ENCODE measurements at places on chromosomes 1 and 21.

DNA sequence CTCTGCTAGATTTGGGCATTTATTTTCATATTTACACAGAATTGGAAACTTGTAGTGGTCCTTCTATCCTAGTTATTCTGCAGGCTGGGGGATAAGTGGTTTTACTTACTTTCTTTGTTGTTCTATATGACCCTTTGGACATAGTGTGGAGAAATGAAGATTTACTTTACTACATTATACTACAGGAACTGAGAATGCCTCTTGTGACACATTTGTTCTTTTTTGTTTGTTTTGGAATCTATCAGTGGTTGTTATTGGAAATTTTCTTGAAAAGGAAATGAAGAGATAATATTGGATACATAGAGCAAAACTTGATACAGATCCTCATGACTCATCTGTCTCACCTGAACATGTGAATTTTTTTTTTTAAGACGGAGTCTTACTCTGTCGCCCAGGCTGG, 146.1 kb upstream of the DPYD start:
- no peak for DNase-seq

- no peak for DNase-seq
Observed at GRCh38 chr1:168261390-168261789, 19.3 kb upstream of the TBX19 start.

DNA sequence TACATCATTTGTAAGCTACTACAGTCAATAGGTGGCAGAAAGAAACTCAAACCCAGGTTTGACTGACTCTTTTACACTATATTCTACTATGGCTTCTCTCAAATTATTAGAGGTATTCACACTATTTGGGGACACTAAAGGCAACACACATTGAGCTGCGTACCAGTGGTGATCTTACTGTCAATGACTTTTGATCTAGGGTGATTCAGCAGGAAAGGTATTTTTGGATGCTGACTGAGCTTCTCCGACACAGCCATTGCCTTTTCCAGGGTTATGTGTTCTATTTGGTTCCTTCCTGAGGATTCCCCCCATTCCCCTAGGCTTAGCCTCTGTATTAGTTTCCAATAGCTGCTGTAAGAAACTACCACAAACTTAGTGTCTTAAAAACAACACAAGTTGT, 73.2 kb upstream of the JAK1 start:
- DNase-seq: no peak

DNA sequence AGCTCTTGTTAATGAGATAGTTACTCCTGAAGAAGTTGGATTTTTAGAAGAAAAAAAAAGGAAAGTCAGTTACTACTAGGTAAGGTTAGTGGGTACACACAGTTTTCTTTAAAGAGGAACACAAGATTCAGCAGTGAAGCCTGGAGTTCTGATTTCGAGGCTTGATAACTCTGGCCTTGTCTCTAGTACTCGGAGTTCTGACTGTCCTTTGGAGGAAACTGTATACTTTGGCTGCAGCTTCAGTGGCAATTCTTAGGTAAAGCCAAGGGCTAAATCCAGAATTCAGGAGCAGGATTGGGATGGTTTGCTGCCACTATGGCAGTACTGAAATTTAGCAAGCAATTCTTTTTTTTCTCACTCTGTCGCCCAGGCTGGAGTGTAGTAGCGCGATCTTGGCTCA, 9.2 kb downstream of the ACADM start:
- DNase-seq: no peak

- DNase-seq: no peak
Observed at GRCh38 chr1:204267191-204267601, 53.4 kb upstream of the GOLT1A start.

DNA sequence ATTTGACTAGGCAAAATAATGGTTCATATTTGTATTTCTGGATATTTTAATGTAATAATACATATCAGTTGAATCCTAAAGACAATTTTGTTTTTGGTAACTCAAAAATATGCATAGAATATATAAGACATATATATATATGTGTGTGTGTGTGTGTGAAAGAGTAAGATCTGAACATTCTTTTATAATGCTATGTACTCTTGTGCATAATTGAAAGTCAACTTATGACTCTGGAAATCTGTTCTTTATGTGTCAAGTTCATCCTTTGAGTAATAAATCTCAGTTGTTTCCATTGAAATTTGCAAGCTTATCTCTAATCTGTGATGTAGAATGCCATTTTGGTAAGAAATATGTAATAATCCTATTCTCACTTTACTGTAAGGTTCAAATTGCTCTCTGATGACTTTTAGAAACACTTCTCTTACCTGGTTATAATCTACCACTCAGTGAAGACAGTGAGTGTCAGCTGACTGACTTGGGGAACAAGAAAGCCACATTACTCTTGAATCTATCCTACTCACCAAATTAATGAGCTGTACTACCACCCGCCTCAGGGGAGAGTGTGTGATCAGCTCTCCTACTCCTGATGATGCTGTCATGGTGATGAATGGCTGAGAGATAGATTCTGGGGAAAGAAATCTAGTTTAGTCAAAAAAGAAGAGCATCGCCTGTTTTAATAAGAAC, 15.0 kb upstream of the NEK7 start:
- no peak for DNase-seq

- DNase-seq: no peak
Observed at GRCh38 chr1:174815474-174815908, 184.3 kb upstream of the CACYBP start.

DNA sequence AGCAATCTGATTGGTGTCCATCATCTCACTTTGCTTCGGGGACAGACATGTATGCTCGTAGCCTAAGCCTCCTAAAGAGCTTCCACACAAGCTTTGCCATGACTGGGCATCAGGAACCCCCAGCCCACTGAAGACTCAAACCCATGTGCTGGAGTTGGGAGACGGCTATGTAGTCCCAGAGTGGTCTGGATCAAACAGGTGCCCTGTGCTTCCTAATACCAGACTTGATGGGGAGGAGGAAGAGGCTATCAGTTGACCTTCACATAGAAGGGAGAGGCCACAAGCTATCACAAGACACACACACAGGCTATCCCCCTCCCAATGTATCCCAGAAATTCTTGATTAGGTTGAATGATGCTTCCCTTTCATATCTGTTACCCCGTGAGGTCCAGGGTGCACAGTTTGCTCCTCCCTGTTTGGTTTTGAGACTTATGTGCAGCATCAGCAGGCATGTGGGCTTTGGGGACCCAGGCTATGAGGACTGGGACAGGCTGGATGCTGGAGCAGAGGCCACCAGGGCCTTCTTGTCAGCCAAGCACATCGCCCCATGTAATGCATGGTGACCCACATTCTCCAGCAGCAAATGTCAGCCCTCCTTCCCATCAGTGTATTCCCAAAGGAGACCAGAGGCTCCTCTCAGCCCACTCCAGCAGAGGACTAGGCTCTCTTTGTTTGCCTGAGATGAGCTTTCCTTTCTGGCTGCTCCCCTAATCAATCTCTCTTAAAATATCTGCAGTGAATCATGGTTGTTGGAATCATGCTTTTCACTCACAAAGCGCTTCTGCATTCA, 159.8 kb downstream of the GRIK3 start:
- DNase-seq: no peak

DNA sequence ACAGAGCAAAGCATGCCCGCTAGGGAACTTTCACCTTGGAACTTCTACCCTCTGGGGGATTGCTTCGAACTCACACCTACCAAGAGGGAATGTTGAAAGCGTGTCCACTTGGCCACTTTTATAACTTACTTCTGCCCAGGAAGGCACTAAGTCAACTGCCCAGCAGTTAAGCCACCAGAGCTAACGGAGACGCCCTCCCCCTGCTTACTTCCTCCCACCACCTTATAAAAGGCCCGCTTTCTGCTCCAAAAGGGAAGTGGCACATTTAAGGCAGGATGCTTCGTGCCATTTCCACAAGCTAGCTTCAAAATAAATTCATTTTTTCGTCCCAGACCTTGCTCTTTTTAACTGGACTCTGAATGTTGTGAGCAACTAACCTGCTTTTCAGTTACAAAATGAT, 3.2 kb upstream of the AK2 start:
- DNase-seq: no peak

DNA sequence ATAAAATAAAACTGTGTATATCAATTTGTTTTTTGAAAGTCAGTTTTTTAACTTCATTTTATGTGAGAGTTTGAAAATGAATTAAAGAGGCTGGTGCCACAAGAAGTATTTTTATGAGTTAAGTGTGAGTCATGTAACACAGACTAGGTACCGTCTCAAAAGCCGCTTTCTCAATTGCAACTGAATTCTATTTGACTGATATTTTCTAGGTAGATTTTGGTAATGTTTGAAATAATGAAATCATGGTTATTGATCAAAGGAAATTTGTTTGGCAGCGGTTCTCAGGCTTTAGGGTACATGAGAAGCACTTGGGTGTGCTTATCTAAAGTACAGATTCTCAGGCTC, 4.6 kb downstream of the SNX27 start:
- no peak for DNase-seq

GRCh38 chr1:99496067-99496466, 149.8 kb upstream of the PALMD start:
- DNase-seq: no peak

DNA sequence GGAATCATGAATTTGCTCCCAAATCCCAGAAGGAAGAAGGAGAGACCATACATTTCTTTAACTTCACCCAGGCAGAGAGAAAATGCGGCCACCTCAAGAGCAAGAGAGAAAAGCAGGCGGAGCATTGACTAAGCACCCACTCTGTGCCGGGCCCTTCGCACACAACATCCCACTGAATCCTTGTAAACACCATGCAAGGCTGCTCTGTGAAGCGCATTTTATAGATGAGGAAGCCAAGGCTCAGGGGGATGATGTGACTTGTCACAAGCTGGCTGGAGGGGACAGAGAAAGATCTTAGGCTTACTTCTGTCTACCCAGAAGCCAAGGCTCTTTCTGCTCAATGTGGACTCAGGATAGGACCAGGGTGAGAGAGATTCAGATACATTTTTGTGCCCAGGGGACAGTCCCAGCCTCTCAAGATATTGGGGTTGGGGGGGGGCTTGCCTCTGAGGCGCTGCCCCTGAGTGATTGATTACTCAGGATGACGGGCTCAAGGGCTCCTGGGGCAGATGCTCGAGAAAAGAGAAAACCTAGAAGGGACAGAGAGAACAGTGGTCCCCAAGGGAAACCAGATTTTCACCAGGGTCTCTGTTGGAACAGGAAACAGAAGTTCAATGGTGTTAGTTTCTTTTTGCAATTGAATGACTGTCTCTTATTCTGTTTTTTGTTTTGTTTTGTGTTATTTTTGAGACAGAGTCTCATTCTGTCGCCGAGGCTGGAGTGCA, 19.5 kb downstream of the PADI2 start:
- DNase-seq: no peak

DNA sequence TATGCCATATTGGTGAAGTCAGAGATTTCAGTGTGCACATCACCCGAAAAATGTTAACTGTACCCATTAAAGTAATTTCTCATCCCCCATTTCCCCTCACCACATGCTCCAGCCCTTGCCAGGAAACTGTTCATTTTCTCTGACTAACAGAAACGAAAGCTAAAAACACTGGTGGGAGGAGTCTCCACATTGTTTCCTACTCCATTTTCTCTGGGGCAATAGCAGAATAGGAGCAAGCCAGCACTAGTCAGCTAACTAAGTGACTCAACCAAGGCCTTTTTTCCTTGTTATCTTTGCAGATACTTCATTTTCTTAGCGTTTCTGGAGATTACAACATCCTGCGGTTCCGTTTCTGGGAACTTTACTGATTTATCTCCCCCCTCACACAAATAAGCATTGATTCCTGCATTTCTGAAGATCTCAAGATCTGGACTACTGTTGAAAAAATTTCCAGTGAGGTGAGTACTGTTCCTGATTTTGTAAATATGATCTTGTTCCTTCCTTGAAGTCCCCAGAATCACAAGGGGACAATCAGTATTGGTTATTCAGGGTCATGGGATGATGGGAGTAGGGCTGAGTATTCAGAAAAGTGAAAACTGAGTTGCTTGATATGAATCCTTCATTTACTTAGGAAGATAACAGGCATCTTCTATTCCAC, at the start of gene IFI16:
Gene IFI16, plus strand, starts transcription at position 204 of the 658 bp plus-strand sequence. CDS start 4,774 bp downstream, outside the sequence.
- no peak for DNase-seq

DNA sequence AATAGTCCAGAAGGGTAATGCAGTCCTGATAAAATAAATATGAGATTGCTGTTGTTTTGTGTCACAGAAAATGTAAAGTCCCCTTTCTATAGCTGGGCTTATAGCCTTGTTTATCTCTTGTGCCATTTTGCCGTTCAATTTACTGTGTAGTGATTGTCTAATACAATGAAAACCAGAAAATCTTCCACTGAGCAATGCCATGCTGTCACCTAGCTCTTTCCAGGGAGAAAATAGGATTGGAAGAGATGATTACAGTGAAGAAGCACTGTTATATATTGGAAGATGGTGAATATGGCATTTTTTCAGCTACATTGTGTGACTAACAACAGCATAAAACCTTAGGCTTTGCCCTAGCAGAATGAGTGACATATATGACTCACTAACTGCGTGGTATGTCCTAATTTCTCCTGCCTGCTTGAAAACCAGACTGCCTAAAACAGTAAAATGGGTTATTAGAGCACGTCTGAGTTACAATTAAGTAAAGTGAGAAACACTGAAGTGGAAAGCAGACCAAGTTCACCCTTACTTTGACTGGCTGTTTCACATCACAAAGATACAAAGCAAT, 332.4 kb upstream of the ZP4 start:
- DNase-seq: no peak

DNA sequence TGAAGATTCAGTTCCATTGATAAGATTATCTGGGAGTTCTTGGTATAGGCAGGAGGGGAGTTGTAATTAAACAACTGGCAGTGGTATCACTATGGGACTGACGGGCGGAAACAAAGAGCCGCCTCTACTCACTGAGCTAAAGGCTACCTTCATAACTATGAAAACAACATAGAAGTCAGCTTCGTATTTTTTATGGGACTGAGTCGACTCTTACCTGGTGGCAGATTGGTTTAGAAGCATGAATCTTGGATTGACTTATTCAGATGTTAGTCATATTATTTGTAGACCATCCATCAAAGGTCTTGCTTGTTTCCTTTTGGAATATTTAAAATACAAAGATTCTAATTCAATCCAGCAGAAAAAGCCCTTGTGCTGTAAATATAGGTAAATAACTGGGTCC, 6.3 kb upstream of the HHIPL2 start:
- no peak for DNase-seq

GRCh38 chr1:200969726-200970561, 53.6 kb downstream of the KIF21B start:
- no peak for DNase-seq

GRCh38 chr1:150775276-150775675, 9.7 kb upstream of the CTSS start:
- DNase-seq: no peak

Measured in HEK293T (cell line).